ENCODE measurements at places on chromosomes 4 and X.

GRCh38 chr4:37073226-37073840, 171.2 kb upstream of the NWD2 start:
- DNase-seq, result no peak

DNA sequence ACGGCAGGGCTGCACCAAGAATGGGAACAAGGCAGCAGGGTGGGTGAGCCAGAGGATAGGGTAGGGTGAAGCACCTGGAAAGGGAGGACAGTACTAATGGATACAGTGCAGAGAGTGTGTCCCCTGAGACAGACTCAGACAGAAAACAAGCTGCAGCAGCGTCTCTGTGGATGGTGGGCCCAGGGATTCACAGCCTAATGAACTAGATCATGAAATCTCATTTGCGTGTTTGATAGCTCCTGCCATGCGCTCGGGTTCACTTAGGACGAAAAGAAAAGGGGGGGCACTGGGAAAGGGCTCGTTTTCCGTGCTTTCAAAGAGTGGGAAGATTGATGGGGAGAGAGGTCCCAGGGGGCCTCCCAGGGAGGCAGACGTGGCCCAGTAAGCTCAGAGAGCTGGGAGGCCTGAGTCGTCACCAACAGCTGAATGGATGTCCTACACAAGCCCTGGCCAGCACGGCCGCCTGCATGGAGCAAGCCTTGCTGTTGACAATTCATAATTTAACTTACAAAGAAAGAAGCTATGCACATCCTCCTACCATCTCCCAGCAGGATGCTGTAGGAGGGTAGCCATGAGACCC, 446.9 kb downstream of the BCOR start:
- DNase-seq, result no peak

GRCh38 chr4:138062929-138063328, 179.2 kb downstream of the SLC7A11 start:
- no peak for DNase-seq

DNA sequence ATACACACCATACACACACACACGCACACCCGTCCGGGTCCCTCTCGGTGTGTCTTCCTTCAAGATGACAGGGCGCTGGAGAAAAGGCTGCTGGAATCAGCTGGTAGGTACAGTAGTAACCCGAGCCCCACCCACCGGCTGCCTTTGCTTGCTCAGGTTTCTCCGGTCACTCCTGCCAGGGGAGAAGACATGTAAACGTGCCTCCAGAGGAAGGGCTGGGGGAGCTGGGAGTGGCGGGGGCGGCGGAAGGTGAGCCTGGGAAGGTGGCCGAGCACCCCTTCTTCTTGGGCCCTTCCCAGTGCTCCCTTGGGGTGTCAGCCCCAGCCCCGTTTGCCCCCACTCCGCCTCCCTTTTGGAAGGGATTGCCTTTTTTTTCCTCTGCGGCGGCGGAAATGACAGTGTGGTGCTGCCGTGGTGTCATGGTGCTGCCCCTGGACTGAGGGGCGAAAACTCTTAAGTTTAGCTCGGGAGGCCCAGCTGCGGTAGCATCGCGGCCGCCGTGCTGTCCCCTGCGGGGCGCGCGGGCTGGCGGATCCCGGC, at the start of gene MID2:
Gene MID2, plus strand, starts transcription at position 169 of the 540 bp plus-strand sequence. CDS start 561 bp downstream, outside the sequence.
- peak; percentile 16 for DNase-seq

- DNase-seq, result no peak
Measured at GRCh38 chrX:30665471-30665870, 12.2 kb downstream of the GK start.

GRCh38 chrX:100409610-100410590, at the start of gene PCDH19:
TSS of gene PCDH19 (minus strand) at chrX:100410273. CDS start at chrX:100408597, 1,676 bp downstream.
- DNase-seq, result no peak

GRCh38 chrX:43961699-43962098, 11.5 kb downstream of the NDP start:
- DNase-seq, result no peak

DNA sequence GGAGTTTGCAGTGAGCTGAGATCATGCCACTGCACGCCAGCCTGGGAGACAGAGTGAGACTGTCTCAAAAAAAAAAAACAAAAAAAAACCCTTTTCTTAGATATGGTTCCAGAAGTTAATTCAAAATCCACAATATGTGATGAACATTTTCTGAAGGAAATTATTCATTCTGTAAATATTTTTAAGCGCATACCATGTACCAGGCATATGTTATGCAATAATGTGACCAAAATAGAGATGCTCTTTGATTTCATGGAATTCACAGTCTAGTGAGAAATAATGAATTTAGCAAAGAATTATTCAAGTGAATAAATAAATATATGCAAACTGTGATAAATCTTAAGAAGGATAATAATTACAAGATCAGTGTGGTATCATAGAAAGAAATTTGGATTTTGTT, 174.7 kb downstream of the GC start:
- no peak for DNase-seq

DNA sequence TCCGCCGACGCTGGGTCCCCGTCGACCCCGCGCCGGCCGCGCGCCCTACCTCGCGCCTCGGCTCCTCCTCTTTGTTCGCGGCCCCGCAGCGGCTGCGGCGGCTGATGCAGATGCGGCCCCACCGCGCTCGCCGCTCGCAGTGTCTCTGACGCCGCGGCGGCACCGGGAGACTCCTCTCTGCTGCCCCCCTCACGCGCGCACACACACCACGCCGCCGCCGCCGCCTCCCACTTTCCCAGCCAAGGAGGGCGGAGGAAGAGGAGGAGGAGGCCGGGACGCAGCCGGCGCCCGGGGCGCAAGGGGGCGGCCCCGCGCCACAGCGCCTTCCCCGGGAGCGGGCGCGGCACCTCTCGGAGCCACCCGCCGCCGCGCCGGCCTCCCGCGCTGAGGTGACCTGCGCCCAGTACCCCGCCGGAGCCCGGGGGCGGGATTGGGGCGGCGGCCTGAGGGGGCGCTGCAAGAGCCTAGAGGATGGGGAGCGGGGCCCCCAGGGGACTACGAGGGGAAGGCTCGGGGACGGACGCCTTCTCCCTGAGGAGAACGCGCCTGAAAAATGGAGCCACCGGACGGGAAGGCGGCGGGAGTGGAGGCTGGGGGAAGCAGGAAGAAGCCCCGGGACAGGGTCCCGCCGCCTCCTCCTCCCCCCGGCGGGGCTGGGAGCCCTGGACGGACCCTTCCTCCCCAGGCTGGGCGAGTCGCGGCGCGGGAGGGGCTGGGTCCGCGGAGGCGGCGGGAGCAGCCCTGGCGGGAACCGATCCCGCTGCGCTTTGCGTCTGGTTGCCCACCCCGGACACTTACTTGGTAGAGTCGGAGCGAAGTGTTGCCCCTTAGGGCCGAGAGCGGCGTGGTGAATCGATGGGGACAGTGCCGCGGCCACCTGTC, at the start of gene SH3RF1:
Gene SH3RF1, minus strand, starts transcription at position 147 of the 882 bp plus-strand sequence. CDS start 1,744 bp downstream, outside the sequence.
- DNase-seq, result peak; percentile 37

GRCh38 chrX:1500701-1501624, 36.0 kb downstream of the P2RY8 start:
- DNase-seq, result no peak

DNA sequence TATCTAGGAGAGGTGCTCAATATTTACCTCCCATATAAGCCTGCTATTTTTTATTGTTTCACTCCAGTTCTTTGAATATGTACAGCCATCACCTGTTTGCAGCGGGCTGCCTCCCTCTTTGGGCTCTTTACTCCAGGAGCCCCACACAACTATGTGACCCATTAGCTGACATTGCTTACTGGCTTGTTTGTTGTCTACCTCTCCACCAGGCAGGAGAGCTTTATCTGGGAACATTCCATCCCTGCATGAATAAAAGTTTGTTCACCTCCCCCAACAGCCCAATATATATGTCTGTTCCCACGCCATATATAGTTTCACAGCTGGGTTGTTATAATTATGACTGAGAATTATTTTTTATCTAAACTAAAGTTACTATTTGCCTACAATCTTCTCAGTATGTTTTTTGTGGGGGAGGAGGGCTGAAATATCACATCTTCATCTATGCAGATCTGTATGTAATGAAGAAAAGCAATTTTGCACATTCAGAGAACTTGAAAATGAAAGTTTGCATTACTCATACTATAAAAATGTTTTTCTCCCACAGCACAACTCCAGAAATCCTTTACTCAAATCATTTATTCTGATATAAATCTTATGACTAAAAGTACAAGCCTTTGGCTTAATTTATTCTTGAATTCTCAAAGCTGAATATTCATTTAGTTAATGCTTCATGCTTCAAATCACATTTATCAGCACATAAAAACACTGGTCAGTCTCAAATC, 61.2 kb upstream of the DAPP1 start:
- no peak for DNase-seq

DNA sequence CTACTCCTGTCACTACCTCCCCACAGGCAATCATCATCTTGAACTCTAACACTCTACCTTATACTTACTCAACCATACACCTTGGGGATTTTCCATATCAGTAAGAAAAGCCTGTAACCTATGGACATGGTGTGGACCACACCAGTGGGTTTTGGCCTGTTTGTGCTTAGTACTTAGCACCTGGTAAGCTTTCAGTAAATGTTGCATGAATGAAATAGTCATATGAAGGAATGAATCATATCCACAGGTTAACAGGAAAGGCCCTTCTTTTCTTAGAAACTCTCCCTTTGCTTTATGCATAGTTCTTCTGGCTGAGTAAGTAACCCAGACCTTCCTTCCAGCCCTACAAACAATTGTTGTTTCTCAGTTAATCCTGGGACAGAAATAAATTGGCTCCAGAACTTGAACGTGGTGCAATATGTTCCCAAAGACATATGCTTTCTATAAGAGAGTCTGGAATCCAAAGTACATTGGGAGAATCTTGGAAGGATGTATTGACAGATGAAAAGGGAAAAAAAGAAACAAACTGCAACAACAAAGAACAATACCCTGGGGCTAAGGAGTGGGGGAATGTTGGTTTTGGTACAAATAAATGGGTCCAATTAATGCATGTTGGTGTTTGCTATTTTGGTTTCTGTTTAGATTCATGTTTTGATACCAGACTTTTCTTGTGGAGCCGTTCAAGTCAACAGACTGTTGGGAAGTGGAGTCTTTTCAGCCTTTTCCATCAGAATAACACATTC, 27.8 kb downstream of the RASL11B start:
- DNase-seq, result no peak

GRCh38 chr4:182405087-182405486, 161.9 kb downstream of the TENM3 start:
- DNase-seq, result no peak

GRCh38 chr4:169160825-169161224, 109.9 kb downstream of the SH3RF1 start:
- DNase-seq, result no peak

- DNase-seq, result no peak
Measured at GRCh38 chrX:56281789-56282188, 49.6 kb downstream of the KLF8 start.

GRCh38 chr4:115883231-115883630, 769.8 kb upstream of the NDST4 start:
- no peak for DNase-seq

DNA sequence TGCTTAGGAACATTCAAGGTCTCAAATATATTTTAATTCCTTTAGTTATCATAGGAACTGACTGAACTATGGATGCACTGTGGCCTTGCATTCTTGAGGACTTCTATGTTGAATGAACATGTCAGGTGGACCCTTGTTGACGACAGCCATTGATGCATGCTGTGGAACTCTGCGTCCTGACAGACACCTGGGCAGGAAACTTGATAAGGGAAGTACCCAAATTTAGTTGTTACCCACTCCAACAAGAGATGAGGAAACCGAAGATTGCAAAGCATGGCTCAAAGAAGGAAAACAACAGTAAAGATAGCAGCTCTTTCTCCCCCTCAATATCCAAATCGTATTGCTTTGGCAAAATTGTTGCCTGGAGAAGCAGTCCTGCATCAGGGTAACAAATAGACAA, 540.0 kb upstream of the NR3C2 start:
- no peak for DNase-seq

GRCh38 chr4:98720871-98721480, 62.6 kb upstream of the TSPAN5 start:
- no peak for DNase-seq

GRCh38 chr4:122525865-122526264, 69.3 kb upstream of the IL2 start:
- no peak for DNase-seq

- no peak for DNase-seq
Measured at GRCh38 chr4:169823685-169824084, 65.9 kb upstream of the HPF1 start.

GRCh38 chr4:33711826-33712225, 2532.5 kb downstream of the ARAP2 start:
- DNase-seq, result no peak

DNA sequence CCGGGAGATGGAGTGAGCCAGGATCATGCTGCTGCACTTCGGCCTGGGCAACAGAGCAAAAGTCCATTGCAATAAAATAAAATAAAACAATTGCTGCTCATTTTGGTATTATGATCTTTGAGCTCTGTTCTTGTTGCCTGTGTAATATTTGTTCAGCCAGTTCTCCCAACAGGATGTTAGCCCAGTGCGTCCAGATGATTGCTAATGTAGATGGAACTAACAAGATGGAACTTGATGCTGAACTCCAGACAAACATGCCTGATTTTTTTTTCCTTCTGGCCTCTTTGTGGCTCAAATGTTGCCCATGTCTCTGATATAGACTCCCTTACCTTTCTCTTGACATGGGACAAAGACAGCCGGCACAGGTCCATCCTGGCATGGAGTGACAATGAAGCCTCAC, 15.8 kb downstream of the SSX5 start:
- no peak for DNase-seq

DNA sequence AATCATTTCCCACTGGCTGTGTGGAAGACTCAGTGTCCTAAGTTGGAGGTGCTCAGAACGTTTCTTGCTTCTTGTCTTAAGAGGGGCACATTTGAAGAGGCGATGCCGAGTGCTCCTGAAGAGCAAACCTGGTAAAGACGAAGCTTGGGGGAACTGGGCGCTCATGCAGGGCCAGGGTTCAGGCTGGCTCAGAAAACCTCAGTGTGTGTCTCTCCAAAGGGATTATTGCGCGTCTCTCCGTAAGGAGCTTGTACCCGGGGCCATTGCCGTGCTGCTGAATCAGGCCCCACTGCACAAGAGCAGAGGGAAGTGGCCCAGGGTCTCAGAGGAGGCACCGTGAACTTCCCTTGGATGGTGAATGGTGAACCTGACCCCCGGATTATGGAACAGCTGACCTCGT, 44.4 kb downstream of the PSAPL1 start:
- no peak for DNase-seq

- DNase-seq, result no peak
Measured at GRCh38 chr4:26034849-26035248, 120.8 kb downstream of the SMIM20 start.

GRCh38 chr4:60938621-60939020, 261.5 kb upstream of the ADGRL3 start:
- DNase-seq, result no peak

- no peak for DNase-seq
Measured at GRCh38 chrX:118941147-118941546, 33.3 kb upstream of the LONRF3 start.
